ENCODE measurements at places on chromosomes 2 and 18. TPM values are rescaled to one million over a fixed set of nuclear protein-coding genes. Genes with fewer than 3 reads are reported as not detected.

Gene B3GNT7
- total RNA-seq = not detected

Gene AQP12A
- total RNA-seq = not detected

Gene MAL
- not detected for total RNA-seq

Gene SAG
- not detected for total RNA-seq

Gene PLA2R1
- total RNA-seq = 1.9 TPM

Gene MAP3K20
- total RNA-seq = 95.7 TPM

Gene CDH20
- not detected for total RNA-seq

Gene DCC
- not detected for total RNA-seq

Gene CXCR4
- 0.22 TPM for total RNA-seq

Gene MAB21L4
- 0.42 TPM for total RNA-seq

Gene VWA3B
- total RNA-seq = not detected

Gene MERTK
- not detected for total RNA-seq

GRCh38 chr2:156320486-156321098, 11.9 kb downstream of the NR4A2 start:
- H3K27ac ChIP-seq = no peak overlapping the region
- DNase-seq = no peak
- H3K36me3 ChIP-seq = no peaks in the 10 kb centered on the region
- H3K4me1 ChIP-seq = no peaks in the 10 kb centered on the region
- H3K27me3 ChIP-seq = peaks cover 19% of the 10 kb centered on the region

- H3K27ac ChIP-seq = no peak overlapping the region
- peaks cover 2% of the 10 kb centered on the region for H3K27me3 ChIP-seq
- no peak overlapping the region for H3K4me3 ChIP-seq
- H3K36me3 ChIP-seq = no peaks in the 10 kb centered on the region
- no peak for DNase-seq
These were observed 66.4 kb upstream of the BOD1L2 start for GRCh38 chr18:57080479-57080878.

DNA sequence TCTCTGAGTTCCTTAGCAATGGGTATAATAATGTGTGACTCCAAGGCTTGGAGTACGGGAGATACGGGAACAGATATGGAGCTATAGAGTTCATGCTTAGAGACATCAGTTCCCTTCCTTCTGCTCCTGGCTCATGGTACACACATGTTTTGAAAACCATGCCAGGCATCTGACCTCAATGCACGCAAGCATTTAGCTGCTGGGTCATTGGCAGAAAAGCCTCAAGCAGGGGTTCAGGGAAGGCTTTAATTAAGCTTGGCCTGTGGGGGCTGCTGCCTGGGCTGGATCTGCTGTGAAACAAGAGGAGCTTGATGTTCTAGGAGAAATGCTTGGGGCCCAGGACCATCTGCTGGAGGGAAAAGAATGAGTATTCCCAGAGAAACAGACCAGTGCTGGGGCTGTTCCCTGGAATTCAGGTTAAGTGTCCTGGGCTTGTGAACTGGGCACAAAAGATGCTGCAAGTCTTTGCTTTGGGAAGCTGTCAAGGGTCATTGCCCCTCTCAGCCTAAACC, 3.2 kb downstream of the ALLC start:
- DNase-seq = no peak
- H3K27ac ChIP-seq = no peak overlapping the region
- no peak overlapping the region for H3K4me3 ChIP-seq

DNA sequence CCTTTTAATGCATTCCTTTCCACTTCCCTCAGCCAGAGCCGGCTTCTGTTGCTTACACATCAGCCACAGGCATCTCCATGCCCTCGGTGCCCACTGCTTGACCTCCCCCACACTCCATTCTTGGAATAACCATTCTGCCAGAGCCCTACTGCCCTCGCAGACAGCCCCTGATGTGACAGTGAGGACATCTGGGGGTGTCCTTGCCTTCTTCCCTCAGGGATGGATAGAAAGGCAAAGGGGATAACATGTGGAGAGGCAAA, 6.4 kb upstream of the NPPC start:
- H3K4me3 ChIP-seq = no peak overlapping the region
- no peaks in the 10 kb centered on the region for H3K36me3 ChIP-seq
- peaks cover 17% of the 10 kb centered on the region for H3K27me3 ChIP-seq
- no peak for DNase-seq
- no peak overlapping the region for H3K27ac ChIP-seq

- no peak overlapping the region for H3K27ac ChIP-seq
- H3K4me3 ChIP-seq = no peak overlapping the region
- DNase-seq = no peak
- H3K36me3 ChIP-seq = no peaks in the 10 kb centered on the region
These were observed 97.9 kb upstream of the DLX2 start for GRCh38 chr2:172200495-172201085.

GRCh38 chr2:17298453-17298852, 219.8 kb downstream of the RAD51AP2 start:
- H3K27me3 ChIP-seq = no peaks in the 10 kb centered on the region
- no peak overlapping the region for H3K4me3 ChIP-seq
- H3K27ac ChIP-seq = no peak overlapping the region
- no peak for DNase-seq

- no peak overlapping the region for H3K27ac ChIP-seq
- H3K4me3 ChIP-seq = no peak overlapping the region
These were observed 22.9 kb upstream of the GPR55 start for GRCh38 chr2:230947908-230948365.

DNA sequence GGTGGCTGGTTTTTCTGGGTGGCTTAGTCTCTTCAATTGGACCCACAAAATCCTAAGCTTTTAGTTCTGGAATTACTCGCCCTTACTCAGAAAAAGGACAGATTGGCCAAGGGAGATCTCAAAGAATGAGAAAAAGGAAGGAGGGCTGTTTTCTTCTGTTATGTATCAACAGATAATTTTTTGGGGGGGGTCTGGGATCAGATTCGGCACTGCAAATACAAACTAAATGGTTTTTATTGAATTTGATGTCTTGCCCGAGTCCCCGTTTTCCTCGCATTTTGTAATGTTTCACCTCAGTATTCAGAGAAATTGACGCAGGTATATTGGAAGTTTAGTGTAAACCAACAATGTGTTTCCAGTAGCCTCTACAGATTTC, 762 bp downstream of the YIPF4 start:
- H3K4me1 ChIP-seq = peaks cover 12% of the 10 kb centered on the region
- H3K27me3 ChIP-seq = no peaks in the 10 kb centered on the region
- peak overlapping the region; percentile 84 for H3K27ac ChIP-seq
- DNase-seq = no peak
- H3K4me3 ChIP-seq = peak overlapping the region; percentile 87

DNA sequence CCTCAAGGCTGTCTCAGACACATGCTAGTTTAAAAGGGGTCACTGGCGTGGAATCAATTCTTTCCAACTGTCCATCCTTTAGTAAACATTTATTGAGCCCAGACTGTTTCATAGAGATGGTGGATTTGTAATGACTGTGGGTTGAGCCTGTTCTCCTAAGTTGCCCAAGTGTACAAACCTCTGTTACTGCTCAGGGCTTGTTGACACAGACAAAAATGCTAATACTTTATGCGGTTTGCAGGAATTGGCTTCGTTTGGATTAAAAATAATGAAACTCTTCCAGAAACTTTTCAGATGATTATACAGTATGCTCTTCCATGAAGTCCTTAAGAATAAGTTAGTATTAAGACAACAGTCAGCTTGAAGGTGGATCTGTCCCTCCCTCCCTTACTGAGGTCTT, 83.6 kb upstream of the MGAT5 start:
- no peaks in the 10 kb centered on the region for H3K36me3 ChIP-seq
- H3K27me3 ChIP-seq = no peaks in the 10 kb centered on the region
- DNase-seq = no peak
- H3K4me1 ChIP-seq = no peaks in the 10 kb centered on the region
- no peak overlapping the region for H3K27ac ChIP-seq
- no peak overlapping the region for H3K4me3 ChIP-seq

DNA sequence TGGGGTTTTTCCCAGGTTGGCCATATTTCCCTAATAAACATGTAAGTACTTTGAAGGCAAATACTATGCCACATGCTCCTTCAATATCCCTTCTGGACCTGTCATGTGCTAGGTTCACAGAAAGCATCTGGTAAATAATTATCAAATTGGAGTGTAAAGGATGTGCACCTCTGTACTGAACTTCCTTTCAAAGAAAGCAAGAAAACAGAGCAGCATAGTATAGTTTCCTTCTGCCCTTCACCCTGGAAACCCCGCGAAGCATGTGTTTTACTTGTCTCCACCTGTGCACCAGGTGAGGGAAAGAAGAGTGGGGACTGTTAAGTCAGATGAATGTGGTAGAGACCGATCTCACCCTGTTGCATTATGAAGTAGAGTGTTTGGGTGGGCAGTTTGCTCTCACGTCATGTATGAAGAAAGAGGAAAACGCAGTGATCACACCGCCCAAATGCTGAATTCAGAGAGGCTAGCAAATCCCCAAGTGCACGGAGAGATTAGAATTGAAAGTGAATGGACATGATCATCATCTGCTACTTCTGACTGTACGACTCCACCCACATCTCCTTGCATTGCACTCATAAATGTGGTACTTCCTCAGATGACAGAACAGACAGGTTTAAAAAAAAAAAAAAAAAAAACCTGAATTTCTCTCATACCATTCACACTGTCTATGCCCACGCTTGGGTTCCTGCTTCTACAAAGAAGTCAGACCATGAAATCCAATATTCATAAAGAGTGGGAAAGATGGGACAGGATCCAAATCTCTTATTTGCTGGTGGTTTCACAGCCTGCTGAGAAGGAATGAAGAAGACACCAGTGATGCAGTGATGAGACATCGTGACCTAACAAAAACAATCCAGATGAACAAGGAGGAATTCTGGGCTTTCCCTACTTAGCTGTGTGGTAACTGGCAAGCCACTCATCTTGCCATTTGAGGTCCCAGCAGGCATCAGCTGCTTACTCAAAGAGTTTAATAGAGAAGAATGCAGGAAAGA, 448.6 kb downstream of the BCL11A start:
- H3K4me1 ChIP-seq = no peaks in the 10 kb centered on the region
- no peak overlapping the region for H3K4me3 ChIP-seq
- H3K27ac ChIP-seq = no peak overlapping the region
- H3K36me3 ChIP-seq = no peaks in the 10 kb centered on the region
- no peaks in the 10 kb centered on the region for H3K27me3 ChIP-seq

GRCh38 chr18:47118981-47119380, 31.3 kb downstream of the HDHD2 start:
- no peak overlapping the region for H3K4me3 ChIP-seq
- DNase-seq = no peak
- peaks cover 26% of the 10 kb centered on the region for H3K36me3 ChIP-seq
- no peak overlapping the region for H3K27ac ChIP-seq

GRCh38 chr2:202790676-202791075, 80.9 kb downstream of the ICA1L start:
- H3K36me3 ChIP-seq = no peaks in the 10 kb centered on the region
- DNase-seq = no peak
- no peaks in the 10 kb centered on the region for H3K27me3 ChIP-seq
- no peak overlapping the region for H3K4me3 ChIP-seq
- no peaks in the 10 kb centered on the region for H3K4me1 ChIP-seq
- H3K27ac ChIP-seq = no peak overlapping the region

- no peak overlapping the region for H3K4me3 ChIP-seq
- no peak for DNase-seq
- 0 out of 2 replicates have a peak overlapping the region, but pooled peaks have one; percentile 3 for H3K27ac ChIP-seq
- no peaks in the 10 kb centered on the region for H3K27me3 ChIP-seq
- H3K36me3 ChIP-seq = no peaks in the 10 kb centered on the region
- H3K4me1 ChIP-seq = peaks cover 8% of the 10 kb centered on the region
These were observed 70.1 kb downstream of the QPCT start for GRCh38 chr2:37414470-37414949.

DNA sequence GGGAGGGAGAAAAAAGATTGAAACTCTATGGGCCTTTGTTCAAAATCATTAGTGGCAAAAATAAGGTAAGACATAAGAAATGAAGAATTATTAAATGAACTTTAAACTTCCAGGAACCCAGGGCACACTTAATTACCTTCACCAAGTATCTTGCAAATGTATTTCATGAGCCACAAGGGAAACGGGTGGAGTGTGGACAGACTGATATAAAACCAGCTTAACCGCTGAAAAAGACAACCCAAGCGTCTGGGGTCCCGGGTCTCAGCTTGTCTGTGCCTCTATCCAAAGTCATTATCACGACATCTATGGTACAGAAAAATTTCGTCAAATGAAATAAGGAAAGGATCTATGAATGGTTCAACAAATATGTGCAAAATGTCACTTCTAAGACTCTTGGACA, 13.9 kb upstream of the MBOAT2 start:
- H3K27me3 ChIP-seq = no peaks in the 10 kb centered on the region
- H3K36me3 ChIP-seq = no peaks in the 10 kb centered on the region

GRCh38 chr2:137133225-137133624, 367.9 kb downstream of the THSD7B start:
- H3K27ac ChIP-seq = no peak overlapping the region
- no peaks in the 10 kb centered on the region for H3K4me1 ChIP-seq
- 0 out of 2 replicates have a peak, but pooled peaks cover 4% of the 10 kb centered on the region for H3K27me3 ChIP-seq
- no peak overlapping the region for H3K4me3 ChIP-seq
- no peaks in the 10 kb centered on the region for H3K36me3 ChIP-seq

DNA sequence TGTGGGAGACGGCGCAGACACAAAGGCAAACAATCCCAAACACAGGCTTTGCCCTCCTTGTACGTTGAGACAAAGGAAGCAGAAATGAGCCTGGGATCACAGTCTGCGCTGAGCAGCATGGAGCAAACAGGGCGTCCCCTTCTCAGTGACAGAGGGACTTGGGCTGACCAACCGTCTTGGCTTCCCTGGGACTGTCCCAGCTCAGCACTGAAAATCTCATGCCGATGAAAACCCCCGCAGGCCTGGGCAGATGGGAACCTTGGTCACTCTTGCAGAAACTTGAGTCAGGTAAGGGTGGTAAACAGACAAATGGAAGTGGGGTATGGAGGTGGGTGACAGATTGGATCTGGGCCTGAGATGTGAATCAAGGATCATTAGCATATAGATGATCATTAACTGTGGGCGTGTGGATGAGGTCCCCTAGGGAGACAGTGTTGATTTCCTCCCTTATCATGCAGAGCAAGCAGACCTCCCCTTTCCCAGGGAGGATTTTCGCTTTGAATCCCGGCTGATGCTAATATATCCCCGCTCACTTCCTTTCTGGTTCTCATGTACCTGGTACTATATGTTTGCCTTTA, 19.1 kb upstream of the SH3BP4 start:
- H3K27me3 ChIP-seq = no peaks in the 10 kb centered on the region
- H3K4me3 ChIP-seq = no peak overlapping the region
- no peak for DNase-seq
- no peaks in the 10 kb centered on the region for H3K36me3 ChIP-seq
- no peaks in the 10 kb centered on the region for H3K4me1 ChIP-seq

DNA sequence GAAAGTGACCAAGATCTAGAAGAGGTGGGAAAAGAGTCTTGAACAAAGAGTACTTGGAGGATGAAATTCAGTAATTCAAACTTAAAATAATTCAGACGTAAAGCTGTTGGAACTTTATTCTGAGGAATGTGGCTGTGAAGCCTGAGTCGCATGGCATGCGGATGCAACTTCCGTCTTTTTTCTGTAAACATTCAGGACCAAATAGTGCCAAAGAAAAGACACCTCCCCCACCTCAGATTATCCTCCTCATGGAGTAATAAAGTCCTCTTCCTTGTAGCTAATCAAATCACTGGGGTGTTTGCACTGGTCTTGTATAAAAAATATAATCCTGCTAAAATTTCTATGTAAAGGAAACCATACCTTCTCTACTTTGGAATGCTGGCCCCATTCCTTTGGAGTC, 790.4 kb downstream of the TSN start:
- no peaks in the 10 kb centered on the region for H3K4me1 ChIP-seq
- no peak overlapping the region for H3K27ac ChIP-seq
- H3K36me3 ChIP-seq = no peaks in the 10 kb centered on the region
- H3K4me3 ChIP-seq = no peak overlapping the region
- no peak for DNase-seq
